ENCODE measurements at places on chromosomes 11 and 22.

DNA sequence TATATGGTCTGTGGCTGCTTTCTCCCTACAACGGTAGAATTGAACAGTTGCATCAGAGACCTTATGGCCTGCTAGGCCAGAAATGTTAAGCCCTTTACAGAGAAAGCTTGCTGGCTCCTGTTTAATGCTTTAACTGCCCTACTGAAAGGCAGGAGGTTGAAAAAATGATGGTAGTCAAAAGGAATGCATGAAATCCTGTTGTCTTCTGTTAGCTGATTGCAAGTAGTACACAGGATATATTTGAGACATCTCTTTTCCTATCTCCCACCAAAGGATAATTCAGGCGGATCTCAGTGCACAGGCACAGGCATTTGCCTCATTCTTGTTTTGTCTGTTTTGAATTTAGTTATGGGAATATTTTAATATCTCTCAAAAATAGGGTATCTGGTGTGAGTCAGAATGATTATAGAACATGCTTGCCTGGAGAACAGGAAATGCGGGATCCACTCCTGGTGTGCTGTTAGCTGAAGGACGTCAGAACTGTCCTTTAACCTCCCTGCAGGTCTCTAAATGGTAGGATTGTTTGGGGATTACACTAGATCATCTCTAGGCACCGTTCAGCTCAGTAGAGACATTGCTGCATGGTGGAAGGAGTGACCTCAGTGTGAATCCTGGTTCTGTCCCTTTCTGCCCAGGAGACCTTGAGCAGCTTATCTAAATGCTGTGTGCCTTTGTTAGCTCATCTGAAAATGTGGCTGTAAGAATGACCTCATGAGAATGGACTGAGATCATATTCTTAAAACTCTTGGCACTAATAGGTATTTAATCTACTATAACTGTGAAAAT is 49.5 kb downstream of the PACS1 start:
- DNase-seq, result no peak

DNA sequence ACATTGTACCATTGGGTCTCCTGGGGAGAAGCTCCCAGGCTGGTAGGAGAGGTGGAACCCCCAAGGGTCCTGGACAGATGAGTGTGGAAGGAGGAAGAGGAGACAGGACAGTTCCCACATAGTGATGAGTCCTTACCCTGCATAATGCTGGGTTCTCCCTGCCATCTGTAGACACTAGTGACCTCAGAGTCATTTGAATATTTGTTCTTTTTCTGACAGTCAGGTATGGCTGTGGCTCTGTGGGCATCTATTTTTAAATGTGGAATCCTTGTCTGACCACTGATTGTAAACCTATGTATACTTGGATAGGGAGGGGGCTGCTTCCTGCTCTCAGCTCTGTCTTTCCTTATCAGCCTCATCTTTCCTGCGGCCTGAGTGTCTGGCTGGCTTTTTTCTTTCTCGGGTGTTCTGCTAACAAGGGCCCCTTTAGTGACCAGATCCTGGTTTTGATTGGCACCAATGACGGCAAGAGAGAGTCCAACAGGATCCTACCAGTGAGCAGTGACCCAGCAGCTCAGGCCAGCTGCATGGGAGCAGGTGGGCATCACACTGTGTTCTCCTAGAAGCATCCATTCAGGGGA is 2.6 kb upstream of the SLC5A1 start:
- DNase-seq, result no peak

GRCh38 chr11:128725630-128726319 is 31.9 kb downstream of the FLI1 start:
- no peak for DNase-seq

DNA sequence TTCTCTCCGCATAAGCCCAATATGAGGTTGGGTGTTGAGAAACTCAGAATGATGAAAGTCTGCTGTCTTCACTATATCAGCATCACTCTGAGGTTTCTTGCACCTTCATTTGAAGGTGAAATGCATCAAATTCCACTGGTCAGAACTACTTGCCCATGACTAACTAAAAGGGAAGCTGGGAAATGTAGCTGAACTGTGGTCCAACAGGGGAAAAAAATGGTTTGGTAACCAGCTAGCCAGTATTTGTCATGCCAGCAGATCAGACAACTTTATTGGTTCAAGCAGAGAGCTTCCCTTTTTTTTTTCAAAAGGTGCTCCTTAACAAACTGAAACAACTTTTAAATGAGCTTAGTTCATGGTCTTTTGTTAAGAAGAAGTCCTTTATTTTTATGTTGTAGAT is 14.2 kb upstream of the PIK3C2A start:
- no peak for DNase-seq

DNA sequence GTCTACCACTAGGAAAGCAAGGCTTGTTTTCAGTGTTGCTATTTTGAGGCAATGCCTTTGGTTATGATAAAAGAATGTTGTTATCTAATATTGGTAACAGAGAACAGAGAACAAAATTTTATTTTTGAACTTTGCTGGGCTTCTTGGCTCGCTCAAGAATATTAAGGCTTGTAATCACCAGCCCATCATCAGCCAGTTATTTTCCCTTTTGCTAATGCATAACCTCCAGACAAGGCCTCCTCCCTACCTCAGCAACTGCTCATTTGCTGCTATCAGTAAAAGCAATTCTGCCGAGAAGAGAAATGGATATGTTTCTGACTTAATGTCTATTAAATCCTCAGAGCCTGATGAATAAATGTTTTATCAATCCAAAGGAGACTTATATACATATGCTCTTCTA is 8.9 kb downstream of the MTMR2 start:
- DNase-seq, result no peak

DNA sequence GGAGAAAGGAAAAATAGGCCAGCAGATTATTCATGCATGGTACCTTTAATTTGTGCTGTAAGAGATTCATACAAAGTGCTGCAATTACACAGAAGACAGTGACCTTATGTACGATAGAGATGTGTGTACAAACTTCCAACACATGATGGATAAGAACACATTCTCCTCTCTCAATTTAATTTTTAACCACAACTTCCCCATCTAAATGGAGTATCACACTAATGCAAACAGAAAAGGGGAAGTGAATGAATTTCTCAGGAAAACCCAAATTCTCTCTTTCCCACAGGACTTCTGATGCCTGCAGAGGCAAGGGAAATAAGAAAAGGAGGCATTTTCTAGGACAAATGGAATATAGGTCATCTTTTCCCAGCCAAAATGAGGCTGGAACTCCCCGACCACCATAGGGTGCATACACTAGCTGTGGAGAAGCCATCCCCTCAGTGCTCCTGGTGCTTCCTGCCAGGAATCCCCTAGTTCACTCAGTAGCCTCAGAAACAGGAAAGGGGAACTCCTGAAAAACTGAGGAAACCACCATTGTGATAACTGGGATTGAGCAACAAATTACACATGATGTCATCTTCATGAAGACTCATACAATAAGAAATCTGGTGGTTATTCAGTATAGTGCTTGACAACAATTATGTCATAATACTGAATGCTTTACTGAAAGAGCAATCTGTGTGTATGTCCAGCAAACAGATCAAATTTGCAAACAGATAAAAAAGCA is 22.4 kb downstream of the MMP10 start:
- DNase-seq, result no peak

DNA sequence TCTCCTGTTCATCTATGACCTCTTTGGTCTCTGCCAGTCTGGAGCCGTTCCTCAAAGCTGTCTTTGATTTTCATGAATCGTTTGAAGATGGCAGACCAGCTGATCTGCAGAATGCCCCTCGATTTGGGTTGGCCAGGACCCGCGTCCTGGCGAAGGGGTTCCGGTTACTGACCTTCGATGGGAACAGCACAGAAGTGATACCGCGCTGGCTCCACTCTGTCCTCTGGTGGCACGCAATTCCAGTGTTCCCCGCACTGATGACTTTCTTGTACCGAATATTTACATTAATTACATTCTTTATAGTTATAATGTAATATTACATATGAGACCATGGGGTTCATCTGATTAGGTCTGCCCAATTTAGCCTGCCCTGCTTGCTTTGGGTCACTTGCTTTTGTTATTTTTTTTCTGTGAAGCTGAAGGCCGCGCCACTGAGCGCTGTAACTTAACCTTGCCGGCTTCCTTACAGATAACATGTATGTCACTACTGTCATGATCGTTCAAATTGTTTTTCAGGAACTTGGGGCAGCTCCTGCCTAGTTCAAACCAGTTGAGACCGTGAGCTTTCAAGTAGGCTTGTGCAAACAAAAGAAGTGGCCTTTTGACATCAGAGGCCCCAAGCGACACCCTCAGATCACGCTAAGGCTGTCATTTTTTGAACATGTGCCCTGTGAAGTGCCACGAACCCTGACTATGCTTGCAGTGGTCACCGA is 4.1 kb upstream of the USP18 start:
- DNase-seq, result no peak

GRCh38 chr11:41250408-41250935 is 209.0 kb downstream of the LRRC4C start:
- DNase-seq, result no peak

DNA sequence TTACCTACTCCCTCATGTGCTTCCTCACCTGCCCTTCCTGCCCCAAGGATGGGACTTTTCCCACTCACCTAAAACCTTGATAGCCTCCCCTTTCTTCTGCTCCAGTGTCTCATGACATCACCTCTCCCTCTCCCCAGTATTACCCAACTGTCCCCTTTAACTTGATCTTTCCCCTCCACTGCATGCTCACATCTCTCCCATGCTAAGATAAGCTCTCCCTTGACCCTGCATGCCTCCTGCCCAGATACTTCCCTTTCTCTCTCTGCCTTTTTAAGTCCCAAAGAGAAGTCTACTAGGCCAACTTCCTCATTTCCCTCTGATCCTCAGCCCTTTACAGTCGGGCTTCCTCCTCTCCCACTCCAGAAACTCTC is 14.8 kb downstream of the CD3E start:
- DNase-seq, result no peak
